ENCODE measurements at places on chromosomes 5 and 9.

- ATAC-seq: no peak
These were observed 39.9 kb upstream of the HAPLN1 start for GRCh38 chr5:83760579-83760978.

DNA sequence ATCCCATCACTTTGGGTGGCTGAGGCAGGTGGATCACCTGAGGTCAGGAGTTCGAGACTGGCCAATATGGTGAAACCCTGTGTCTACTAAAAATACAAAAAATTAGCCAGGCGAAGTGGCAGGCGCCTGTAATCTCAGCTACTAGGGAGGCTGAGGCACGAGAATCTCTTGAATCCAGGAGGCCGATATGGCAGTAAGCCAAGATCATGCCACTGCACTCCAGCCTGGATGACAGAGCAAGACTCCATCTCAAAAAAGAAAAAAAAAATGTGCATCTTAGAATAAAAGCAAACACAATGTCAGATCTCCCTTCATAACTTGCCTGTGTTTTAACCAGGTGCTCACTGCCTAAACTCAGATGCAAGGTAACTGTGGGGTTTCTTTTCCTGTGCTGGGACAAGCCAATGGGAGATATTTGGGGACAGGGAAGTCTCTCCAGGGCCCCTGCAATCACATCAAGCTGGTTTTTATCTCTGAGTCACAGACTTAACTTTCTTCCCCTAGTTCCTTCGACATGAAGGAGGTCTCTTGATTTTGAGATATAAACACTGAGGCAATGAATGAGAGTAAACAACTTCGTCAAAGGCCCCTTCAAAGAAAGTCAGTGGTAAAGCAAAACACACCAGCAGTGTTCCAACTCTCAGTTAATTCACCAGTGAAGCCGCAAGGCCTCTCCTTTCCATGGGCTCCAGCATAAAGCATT, 99.1 kb downstream of the SNX18 start:
- no peak for ATAC-seq

DNA sequence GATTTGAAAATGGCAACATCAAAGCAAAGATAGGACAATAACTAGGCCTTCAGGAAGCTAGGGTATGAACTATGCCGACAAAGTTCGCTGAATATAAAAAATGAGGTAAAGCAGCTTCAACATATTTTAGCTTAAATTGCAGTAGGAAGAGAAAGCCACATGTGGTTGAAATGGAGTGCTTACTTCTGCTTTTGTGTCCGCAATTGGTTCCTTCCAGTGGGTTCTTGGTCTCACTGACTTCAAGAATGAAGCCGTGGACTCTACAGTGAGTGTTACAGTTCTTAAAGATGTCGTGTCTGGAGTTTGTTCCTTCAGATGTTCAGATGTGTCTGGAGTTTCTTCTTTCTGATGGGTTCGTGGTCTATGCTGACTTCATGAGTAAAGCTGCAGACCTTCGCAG, 95.2 kb downstream of the APTX start:
- ATAC-seq: no peak

- ATAC-seq: no peak
These were observed 389.2 kb downstream of the MAT2B start for GRCh38 chr5:163894645-163895044.

GRCh38 chr5:54013556-54014194, 296.7 kb downstream of the ARL15 start:
- ATAC-seq: peak; percentile 94

GRCh38 chr9:27078685-27079084, 30.3 kb upstream of the TEK start:
- no peak for ATAC-seq

DNA sequence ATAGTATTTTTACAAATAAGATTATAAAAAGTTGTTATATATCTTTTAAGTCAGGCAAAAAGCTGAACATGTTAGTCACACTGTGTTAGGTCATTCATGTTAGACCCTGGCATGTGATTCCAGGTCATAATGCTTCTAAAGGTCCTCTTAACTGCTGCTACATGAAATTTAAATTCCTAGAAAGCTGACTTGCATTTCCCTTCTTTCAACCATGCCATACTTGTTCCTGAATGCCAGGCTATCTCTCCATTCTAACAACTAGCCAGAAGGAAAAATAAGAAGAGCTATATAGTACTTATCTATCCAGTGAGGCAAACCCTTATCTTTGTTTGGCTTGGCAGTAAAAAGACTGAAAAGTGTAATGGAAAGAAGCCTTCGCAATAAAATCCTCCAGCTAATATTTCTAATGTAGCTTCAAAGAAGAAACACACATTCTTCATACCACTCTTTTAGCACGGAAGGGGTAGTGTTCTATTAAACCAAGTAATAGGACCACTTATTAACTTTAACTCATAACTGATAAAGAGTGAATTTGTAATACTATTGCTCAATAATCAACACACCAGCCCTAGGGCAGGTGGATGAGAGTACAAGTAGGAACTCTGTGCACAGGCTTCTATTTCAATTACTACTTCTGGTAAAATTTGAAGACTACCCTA, 310.2 kb downstream of the PDE4D start:
- no peak for ATAC-seq

GRCh38 chr5:75538211-75538610, 26.5 kb downstream of the POLK start:
- ATAC-seq: no peak

DNA sequence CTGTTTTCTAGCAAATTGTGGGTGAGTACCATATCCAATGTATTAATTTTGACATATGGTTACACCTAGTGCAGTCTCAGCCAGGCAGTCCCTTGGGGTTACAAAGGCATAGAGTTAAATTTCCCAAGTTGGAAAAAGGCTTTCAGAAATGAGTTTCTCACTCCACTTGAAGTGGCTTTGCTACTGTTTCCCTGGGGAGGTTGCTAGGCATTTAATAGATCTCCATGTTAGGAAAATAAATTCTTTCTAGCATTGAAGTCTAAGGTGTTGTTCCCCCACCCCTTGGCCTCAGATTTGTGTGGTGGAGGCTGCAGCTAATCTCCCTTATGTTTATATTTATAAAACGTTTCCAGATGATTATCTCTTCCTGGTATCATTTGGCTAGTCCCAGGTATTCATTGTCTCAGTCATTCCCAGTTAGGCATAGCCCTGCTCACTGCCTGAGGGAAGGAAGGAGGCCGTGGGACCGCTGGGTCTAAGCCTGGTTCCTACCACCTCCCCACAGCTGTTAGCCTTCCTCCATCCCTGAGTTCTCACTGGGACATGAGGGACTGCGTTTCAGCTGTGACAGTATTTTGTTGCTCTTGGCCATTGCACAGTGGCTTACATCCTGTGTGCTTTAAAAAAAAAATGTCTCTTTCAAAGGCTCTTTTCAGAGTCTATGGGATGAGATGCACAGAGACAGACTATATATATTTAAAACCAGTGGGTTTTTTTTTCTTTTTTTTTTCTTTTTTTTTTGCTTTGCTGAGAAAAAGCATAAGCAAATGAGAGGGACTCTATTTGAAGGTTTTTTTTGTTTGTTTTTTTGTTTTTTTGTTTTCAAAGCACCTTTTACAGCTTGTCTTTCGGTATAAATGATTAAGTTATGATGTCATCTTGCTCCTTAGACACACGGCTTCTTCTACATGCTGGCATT, 121.5 kb downstream of the MAST4 start:
- ATAC-seq: no peak

DNA sequence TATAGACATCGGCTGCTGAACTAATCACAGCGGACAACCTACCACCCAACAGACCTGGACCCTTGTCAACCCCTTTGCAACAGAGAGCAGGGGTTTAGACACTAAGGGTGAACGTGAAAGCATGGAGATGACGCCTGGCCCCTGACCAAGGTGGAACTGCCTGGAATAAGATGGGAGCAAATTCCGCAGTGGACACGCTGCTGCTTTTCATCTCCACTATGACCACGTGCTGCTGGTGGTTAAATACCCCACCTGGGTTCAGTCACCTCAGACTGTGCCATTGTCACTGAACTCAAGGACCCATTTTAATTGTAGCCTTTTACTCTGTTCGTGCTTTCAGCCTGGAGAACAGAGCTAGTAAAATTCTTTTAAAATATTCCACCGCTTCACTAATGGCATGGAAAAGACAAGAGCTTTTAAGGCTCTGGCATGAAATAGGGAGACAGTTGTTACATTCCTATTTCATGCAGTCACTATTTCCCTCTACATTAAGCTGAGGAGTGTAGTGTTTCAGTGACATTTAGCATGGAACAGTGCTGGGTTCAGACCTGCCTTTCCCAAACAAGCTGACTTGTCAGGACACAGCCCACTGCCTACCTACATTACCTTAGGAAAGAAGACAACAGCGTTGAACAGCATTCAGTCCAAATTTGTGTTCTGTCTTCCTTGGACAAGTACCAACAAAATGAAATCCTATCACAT, 96.8 kb downstream of the ANKRD18B start:
- ATAC-seq: no peak

- ATAC-seq: no peak
These were observed 816.2 kb upstream of the GRAMD2B start for GRCh38 chr5:125607018-125607417.

All from activated T-helper 17 cell treated with anti-CD3 and anti-CD28 coated beads, Interleukin-2, amount 50 U/mL, for 72 hours (primary cell).